ENCODE measurements at places on chromosomes 4 and X.
A peak's percentile ranks its signal among the peaks of the same experiment; 100 is the strongest.

DNA sequence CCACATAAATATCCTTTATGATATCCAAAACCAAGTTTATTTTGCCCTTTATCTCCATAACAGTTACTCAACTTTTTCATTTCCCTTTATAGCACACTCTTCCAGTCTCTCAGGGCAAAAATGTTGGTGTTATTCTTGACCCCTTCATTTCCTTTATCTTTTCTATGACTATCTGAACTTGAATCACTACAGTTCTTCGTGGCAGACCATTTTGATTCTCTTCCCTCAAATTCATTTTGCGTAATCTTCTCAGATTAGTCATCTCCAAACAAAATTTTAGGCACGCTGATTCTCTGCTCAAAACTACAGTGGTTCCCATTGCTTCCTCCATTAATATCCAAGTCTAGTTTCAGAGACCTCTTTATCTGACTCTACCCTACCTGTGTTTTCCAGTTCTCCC lies 26.1 kb downstream of the RUFY3 start:
- DNase-seq = no peak

DNA sequence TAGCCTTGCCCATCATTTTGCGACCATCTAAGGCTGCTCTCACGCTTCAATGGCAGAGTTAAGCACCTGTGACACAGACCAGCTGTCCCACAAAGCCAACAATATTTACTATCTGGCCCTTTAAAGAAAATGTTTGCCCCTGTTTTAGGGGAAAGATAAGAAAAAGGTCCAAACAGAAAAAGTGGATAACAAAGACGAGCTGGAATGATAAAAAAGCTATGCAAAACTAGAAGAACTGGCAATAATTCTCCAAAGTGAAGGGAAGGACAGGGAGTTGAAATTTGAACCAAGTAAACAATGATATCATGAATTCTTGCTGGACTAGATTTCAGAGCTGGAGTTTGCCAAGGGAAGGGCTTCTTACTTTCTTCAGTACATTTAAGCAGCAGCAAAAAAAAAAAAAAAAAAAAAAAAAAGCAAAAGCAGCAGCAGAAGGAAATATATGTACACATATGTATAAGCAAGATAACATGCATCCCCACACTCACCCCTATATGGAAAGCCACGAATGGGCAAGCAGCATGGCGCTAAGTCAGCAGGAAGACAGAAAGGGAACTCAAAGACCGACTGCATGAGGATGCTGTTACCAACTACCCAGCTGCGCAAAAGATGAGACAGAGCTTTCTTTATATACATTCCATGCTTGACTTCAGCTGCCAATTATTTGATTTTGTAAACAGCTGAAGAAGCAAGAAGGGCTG lies 12.5 kb downstream of the TRAPPC2 start:
- DNase-seq = no peak

DNA sequence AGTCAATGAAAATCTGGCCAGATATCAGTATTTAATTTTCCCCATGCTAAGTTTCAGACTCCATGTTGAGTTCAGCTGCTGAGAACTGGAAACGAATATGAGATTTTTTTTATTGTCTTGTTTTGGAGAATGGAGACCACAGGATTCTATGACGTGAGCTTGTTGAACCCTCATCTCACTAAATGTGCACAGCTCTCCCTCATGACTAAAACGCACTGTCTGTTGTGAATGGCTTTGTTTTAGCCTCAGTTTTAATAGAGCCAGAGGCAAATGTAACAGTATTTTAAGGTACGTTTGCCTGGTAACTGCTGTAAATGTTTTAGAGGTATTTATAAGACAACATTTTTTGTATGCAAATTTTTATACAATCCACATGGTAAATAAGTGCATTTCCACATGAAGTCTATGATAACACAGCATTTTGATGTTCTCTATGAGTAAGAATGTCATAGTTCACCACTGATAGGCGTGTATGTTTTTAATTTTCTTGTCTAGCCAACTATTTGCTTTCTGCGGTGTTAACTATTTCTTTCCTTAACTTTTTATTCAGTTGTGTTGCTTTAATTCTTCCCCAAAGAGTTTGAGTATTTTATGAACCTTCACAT lies 1159.3 kb upstream of the TENM3 start:
- no peak for DNase-seq

GRCh38 chr4:7777871-7778509 lies 161.7 kb downstream of the AFAP1 start:
- no peak for DNase-seq

DNA sequence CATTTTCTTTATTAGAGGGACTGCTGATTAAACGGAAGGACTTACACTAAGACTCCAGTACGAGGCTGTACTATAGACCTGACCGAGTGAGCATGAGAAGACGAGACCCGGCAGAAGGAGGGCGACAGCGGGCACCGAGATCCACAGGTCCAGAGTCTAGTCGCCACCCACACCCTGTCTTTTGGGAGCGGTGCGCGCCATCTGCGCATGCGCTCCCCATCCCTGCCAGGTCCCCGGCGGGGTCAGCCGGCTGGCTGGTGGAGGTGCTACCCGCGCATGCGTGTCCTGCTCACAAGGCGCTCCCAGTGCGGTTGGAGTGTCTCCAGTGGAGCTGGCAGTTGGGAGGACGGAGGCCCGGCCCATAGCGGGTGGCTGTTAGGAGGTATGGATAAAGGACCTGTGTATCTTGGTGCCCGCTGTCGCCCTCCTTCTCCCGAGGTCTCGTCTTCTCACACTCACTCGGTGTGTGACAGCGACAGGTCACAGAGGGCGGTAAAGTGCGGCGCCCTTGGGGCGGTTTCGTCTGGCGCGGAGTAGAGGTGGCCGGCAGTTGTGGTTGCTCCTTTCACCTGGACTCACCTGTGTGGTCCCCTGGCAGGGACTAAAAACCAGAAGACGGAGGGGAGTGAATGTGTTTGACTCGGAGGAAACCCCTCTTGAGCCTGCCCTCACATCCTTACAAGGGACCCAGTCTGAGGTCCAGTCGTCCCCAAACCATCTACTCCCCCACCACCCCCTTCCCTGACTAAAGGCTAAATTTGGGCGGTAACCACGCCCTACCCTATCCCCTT lies 7.6 kb upstream of the HSD17B10 start:
- DNase-seq = peak; percentile 84
